ENCODE measurements at places on chromosomes 1 and 21.

GRCh38 chr1:47963568-47964358 is 33.4 kb downstream of the TRABD2B start:
- DNase-seq = no peak

DNA sequence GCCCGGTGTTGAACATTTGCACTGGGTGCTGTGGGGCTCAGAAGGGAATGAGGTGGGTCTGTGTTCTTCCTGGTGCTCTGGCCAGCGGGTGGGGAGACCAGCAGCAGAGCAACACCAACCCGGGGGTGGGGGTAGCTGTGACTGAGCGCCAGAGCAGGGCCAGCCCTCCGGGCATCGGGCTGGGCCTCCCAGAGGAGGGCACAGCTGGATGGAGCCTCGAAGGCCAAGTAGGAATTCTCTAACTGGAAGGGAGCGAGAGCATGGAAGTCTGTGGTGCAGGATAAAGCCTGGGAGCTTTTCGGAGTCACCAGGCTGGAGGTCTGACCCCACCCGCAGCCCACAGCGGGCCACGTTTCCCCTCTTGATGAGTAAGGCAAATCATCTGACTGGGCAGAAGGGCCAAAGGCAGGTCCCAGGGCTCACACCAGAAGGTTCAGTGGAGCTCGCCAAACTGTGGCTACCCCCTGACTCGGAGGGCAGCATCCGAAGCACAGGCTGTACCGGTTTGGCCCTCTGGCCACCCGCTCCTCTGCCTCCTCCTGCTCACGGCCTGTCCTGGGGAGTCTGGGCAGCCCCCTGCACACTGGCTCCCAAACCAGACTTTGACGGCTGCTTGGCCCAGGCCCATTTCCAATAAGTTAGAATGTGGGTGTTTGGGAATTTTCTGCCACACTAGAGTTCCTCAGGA is 18.8 kb downstream of the SLC1A7 start:
- DNase-seq = no peak

- no peak for DNase-seq
These were observed 36.3 kb upstream of the FAM3B start for GRCh38 chr21:41280115-41280919.

GRCh38 chr1:175192630-175193526 is at the start of gene KIAA0040:
Gene KIAA0040 (minus strand): TSS chr1:175192776. CDS start chr1:175161013, 31,763 bp downstream.
- DNase-seq = peak; percentile 38

DNA sequence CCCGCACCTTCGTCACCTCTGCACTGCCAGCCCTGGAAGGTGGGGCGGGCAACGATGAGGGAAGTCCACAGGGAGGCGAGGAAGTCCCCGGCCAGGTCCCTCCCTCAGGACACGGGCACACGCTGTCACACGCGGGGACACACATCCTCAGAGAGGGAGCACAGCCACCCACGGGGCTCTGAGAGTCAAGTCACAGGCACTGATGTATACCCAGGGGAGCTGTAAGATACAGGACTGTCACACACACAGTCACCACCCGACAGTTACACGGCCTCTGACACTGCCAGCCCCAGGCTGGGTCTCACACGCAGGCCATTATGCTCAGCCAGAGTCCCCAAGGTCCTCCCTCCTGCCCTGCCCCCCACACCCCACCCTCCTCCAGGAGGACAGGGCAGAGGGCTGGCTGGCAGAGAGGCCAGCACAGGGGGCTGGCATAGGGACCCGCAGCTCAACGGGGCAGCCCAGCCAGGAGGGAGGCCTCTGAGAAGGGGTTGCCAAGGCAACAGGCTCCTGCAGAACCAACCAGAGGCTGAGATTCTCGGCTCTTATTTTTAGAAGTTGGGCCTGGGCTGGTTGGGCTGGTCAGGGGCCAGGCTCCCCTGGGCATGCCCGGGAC is 17.7 kb upstream of the ADGRB2 start:
- no peak for DNase-seq

- DNase-seq = no peak
These were observed 37.2 kb downstream of the ZBTB17 start for GRCh38 chr1:15938628-15939161.

- DNase-seq = no peak
These were observed 2.4 kb downstream of the PARP1 start for GRCh38 chr1:226405411-226405988.

GRCh38 chr1:207791290-207791689 is 39.4 kb downstream of the CD46 start:
- DNase-seq = no peak

DNA sequence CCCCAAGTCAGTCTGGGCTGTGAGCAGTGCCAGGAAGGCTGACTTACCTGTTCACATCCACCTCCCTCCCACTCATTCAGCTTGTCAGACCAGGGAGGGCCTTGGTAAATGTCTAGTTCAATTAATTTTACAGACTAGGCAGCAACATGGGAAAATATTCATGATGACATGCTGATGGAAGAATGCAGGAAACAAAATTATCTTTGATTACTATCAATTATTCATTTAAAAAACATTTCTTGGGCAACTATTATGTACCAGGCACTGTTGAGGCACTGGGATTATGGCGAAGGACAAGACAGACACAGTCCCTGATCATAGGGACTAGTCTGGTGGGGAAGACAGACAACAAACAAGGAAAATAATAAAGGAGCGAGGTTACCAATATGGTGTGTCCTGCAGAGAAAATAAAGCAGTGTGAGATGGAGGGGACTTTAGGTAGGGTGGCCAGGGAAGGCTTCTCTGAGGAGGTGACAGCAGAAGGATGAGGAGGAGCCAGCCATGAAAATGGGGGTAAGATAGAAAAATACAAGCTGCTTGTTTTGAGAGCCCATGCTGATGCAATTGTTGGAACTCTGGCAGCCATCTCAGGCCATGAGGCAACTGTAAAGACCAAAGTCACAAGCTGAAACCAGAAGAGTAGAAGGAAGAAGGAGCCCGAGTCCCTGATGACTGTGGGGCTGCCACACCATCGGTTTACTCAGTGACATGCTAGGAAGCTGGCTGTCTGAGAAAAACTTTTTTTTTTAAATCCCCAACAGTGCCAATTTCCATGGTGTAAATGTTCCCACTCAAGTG is 14.0 kb downstream of the TRIM62 start:
- no peak for DNase-seq

- no peak for DNase-seq
These were observed 122.7 kb downstream of the HMGB4 start for GRCh38 chr1:33986390-33987095.

- DNase-seq = no peak
These were observed 26.3 kb upstream of the PIGC start for GRCh38 chr1:172470149-172470548.

DNA sequence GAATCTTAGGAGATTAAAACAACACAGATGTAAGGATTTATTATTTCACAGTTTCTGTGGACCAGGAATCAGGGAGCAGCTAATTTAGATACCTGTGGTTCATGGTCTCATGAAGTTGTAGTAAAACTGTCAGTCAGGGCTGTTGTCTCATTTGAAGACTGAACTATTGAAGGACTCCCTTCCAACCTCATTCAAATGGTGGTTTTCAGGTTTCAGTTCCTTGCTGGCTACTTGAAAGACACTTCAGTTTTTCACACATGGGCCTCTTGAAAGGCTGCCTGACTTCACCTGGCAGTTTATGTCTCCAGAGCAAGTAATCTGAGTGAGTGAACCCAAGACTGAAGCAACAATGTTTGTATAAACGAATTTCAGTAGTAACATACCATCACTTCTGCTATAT is 915.9 kb downstream of the PLA2G4A start:
- DNase-seq = no peak

DNA sequence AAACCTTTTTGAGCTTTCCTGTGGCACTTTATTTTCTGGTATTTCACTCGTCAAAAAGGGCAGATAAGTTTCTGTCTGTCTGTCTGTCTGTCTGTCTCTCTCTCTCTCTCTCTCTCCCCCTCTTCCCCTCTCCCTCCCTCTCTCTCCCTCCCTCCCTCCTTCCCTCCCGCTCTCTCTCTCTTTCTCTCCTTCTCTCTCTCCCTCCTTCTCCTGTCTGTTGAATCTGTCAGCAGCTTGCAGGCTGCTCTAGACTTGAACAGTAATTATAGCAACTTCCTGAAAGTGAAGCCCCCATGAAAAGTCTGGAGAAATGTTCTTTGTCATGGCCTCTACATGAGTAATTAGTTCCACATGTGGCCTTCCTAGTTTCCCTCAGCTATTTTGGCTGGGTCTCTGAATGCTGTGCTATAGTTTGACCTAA is 275.2 kb upstream of the C1orf105 start:
- no peak for DNase-seq

DNA sequence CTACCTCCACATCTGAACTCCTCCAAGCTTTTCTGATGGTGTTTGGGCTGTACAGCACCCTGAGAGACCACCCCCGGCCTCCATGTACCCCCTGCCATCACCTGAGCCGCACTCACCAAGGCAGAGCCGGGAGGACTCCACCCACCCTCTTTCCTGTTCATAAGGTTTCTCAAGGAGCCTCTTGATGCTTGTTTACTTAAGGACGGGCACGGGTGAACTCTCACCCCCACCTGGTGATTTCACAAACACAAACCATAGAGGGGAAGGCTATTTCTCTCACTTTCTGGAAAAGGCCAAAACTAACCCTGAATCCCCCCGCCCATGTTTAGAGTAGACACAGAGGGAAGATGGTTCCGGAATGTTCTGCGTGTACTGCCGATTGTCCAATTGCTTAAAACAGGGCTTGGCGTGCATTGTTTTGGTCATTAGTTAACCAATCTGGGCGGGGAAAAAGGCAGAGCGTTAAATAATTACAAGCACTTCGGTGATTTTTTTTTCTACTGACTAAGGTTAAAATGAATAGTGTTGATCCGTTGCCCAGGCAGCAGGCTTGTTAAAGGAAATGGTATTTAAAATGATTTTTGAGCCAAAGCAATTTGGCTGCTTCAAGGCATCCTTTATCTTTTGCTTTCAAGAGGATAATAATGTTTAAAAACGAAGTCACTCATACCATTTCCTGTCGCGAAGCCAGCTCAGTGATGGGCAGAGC is 279.8 kb upstream of the VAMP3 start:
- no peak for DNase-seq

GRCh38 chr1:180256341-180257027 is 26.4 kb downstream of the LHX4 start:
- DNase-seq = peak; percentile 67

- no peak for DNase-seq
These were observed 208.8 kb downstream of the GPR52 start for GRCh38 chr1:174656409-174657059.

GRCh38 chr1:39957299-39958015 is 2.5 kb downstream of the MFSD2A start:
- no peak for DNase-seq

DNA sequence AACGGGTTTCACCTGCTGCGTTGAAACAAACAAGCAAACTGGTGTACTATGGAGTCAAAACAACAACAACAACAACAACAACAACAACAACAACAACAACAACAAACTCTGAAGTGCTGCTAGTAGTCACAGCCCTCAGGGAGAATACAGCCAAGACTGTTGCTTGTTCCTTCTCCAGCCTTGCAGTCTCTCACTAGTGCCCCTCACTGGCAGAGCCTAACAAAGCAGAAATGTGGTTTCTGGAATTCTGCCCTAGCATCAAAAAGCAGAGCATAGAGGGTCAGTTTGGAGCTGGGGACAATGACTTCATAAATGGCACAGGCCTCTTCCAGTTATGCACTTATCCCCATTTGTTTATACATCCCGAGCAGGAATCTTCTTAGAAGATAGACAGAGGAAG is 187.4 kb downstream of the KCNK2 start:
- DNase-seq = no peak

- DNase-seq = no peak
These were observed 28.2 kb upstream of the PRDX6 start for GRCh38 chr1:173448945-173449344.

- no peak for DNase-seq
These were observed 14.1 kb downstream of the EPS15 start for GRCh38 chr1:51504806-51505525.

GRCh38 chr1:160251011-160251410 is 11.3 kb downstream of the DCAF8 start:
- no peak for DNase-seq
